Hematopoietic multipotent progenitor cell (in vitro differentiated cells): ENCODE measurements at places on chromosomes 4 and X.

- no peak for DNase-seq
Observed at GRCh38 chrX:153944140-153944799, at the start of gene RENBP. RENBP (minus strand) TSS chrX:153944643; CDS start chrX:153944610, 33 bp downstream.

- no peak for DNase-seq
Observed at GRCh38 chrX:56995271-56995994, at the start of gene SPIN3. SPIN3 (minus strand) TSS chrX:56995541; CDS start chrX:56994947, 594 bp downstream.

DNA sequence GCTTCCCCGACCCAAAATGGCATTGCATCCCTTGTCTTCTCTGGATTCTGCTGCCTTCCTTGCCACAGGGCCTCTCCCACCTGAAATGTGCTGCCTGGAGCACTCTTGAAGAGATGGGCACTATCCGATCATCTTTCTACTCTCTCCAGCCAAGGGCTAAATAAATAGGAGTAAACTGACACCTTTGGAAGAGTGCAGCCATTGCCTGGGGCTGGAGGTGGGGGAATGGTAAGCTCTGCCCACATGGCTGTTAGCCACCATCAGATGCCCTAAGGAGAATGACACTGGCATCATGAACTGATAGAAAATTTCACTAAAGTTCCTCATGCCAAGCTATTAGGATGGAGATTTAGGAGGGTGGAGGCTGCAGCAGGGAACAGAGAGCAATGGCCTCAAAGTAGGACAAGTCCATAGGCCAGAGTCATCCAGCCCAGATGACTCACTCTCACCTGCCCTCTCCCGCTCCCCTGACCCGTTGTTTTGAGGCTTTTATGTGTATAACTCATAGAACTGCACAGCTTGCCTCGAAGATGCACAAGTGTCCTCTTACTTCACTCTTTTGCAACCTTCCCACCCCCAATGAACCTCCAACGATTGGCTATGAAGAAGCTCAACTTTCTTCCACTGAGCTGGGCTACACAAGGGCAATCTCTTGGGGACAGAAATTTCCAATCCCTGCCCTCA is 822 bp upstream of the PFKFB1 start:
- no peak for DNase-seq

DNA sequence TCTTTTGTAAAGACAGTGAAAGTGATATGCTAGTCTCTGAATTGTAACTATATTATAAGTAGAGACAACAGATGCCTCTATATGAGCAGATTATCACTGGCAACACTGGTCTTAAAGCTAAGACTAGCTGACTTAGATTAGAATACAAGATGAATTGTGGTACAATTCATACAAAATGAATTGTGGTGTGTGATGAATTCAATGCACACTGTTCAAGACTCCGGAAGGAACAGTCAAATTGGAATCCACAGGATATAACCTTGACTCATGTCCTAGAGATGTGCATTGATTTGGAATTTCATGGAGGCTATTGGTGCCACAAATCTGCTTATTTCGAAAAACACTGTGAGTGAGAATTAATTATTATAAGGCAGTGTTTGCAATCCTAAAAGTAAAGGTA is 701.8 kb downstream of the PCDH7 start:
- DNase-seq, result no peak

DNA sequence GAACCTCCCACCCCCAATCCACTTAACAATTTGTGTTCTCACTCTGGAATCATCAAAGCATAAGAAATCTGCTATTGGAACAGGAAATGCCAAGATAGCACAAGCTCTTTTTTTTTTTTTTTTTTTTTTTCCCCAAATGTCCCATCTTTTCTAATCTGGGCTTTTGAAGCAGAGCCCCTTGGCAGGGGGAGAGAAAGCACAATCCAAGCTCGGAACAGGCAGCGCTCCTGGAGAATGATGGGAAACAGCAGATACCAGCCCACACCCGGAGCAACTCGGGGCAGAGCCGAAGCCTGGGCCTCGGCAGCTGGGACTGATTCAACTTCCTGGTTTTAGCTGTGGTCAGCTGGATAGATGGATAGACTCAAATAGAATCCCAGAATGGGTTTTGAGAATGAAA is 235.1 kb downstream of the QDPR start:
- DNase-seq, result no peak

- DNase-seq, result no peak
Observed at GRCh38 chrX:134023851-134024281, 38.5 kb upstream of the GPC3 start.

- DNase-seq, result no peak
Observed at GRCh38 chr4:5381961-5382441, 326.4 kb downstream of the EVC2 start.

- DNase-seq, result no peak
Observed at GRCh38 chr4:88661739-88662138, 35.9 kb downstream of the NAP1L5 start.

DNA sequence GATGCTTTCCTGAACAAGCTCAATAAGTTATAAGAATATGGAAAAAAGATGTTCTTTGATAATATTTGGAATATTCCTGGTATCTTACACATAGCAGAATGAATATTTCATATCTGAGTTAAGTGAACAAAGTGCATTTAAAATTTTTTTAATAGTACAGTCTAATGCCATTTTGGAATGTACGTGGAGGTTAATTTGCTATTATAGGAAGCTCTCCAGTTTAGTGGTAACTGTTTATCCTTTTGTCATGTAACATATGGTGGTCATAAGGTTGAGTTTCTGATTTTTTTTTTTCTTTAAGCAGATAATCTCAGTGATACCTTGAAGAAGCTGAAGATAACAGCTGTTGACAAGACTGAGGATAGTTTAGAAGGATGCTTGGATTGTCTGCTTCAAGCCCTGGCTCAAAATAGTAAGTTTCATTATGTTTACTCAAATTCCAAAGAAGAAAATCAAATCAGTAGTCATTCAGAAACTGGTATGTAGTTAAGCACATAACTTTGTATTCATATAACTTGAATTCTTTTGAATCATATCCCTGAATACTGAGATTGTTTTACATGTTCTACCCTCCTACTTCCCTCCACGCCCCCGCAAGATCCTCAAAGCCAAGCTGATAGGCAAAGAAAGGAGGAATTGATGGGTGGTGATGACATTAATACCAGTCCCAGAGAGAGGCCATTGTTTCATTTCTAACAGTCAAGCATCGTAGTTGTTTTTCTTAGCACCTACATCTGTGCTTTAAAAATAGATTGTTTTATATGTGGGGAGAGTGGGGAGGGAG is 32.1 kb downstream of the RAP1GDS1 start:
- no peak for DNase-seq

DNA sequence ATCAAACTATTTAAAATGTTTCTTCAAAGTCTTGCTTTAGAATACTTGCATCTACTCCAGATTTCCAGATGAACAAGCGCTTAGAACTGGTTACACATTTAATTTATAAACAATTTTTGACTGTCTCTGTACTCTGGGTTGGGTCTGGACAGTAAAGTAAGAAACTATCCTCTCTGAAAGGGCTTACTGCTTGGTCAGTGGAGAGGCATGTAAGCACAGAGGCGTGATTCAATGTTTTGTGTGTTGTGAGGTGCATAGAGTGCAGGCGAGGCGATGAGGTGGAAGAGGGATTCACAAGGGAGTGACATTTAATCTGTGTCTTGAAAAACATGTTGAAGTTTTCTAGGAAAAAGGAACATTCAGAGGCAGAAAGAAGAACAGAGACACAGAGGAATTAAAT is 231.4 kb downstream of the VEGFC start:
- no peak for DNase-seq

GRCh38 chr4:4803216-4803911 is 56.1 kb upstream of the MSX1 start:
- DNase-seq, result no peak

- DNase-seq, result no peak
Observed at GRCh38 chr4:155929833-155930232, 23.8 kb downstream of the CTSO start.

- DNase-seq, result no peak
Observed at GRCh38 chr4:55157559-55158277, 32.3 kb upstream of the KDR start.

GRCh38 chr4:76641351-76641750 is 206.3 kb downstream of the SHROOM3 start:
- DNase-seq, result no peak

DNA sequence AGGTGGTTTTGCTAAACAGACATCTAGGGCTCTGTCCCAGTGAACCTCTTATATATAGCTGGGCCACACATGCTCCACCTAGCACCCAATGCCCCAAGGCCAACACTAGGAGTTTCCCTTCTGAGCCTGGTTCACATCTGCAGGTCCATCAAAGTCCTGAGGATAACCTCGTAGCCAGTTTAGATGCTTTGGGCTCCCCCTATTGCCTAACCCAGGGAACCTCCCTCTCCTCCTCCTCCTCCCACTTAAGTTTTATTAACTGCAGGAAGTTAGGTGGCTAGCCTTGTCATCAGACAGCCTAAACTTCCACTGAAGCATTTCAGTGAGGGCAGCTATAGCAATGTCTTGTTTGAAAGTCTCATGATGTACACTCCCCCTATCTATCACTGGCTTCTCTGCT is 88.0 kb downstream of the GUCY2F start:
- no peak for DNase-seq
